ENCODE measurements at places on chromosomes 4 and X.

- no peak for DNase-seq
Observed at GRCh38 chr4:17328141-17328815, 183.6 kb downstream of the QDPR start.

DNA sequence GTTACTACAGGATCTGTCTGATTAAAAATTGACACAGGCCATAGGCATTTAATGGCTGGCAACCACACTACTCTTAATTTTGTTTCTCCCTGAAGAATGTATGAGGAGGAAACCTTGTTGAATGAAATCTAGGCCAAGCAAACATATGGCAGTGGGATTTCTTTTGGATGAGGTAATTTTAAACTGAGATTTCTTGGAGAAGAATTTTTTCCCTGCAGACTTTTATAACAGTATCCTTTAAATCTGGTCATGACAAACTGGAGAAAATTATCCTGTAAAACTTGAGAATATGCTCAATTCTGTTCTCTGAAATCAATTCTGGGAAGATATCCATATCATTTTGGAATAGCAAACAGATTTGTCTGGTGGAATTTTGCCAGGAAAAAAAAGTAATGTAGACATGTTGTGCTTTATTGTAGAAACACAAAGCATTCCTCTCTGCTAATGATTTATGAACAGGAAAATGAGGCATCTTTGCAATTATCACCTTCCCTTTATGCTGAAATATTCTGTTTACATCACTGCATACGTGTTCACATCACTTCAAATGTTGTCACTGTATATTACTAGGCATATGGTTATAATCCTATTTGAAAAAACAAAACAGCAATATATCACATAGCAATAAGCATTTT is 108.3 kb upstream of the ARSJ start:
- DNase-seq = no peak

GRCh38 chr4:33924239-33924638 is 2320.1 kb downstream of the ARAP2 start:
- no peak for DNase-seq

- DNase-seq = peak; percentile 15
Observed at GRCh38 chr4:64539234-64539849, 130.1 kb upstream of the TECRL start.

- peak; percentile 60 for DNase-seq
Observed at GRCh38 chrX:109537324-109537665, 651 bp downstream of the NXT2 start.

All from NCI-H774 (cell line).